ENCODE measurements at places on chromosomes 3 and 15.

GRCh38 chr15:85961821-85962220, 117.8 kb upstream of the AGBL1 start:
- no peak for DNase-seq

DNA sequence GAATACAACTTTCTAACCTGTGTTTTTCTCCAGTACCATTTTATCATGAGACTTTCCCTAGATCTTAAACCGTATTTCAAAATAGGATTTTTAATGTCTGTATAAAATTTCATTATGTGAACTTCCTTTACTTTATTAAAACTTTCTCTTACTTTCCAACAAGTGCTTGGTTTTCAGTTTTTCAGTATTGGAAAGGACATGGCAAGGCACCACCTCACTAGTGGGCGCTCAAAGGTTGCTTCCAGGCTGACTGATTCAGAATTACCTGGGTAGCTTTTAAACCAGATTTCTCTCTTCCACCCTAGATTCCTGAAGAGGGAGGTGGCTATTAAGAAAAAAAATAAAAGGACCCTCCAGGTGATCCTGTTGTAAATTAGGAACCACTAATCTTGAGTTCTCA, 236.6 kb downstream of the SOX2 start:
- peak; percentile 25 for DNase-seq

GRCh38 chr15:49270541-49271421, 100.7 kb downstream of the GALK2 start:
- peak; percentile 9 for DNase-seq

GRCh38 chr15:80211976-80212375, 40.0 kb downstream of the CTXND1 start:
- no peak for DNase-seq

DNA sequence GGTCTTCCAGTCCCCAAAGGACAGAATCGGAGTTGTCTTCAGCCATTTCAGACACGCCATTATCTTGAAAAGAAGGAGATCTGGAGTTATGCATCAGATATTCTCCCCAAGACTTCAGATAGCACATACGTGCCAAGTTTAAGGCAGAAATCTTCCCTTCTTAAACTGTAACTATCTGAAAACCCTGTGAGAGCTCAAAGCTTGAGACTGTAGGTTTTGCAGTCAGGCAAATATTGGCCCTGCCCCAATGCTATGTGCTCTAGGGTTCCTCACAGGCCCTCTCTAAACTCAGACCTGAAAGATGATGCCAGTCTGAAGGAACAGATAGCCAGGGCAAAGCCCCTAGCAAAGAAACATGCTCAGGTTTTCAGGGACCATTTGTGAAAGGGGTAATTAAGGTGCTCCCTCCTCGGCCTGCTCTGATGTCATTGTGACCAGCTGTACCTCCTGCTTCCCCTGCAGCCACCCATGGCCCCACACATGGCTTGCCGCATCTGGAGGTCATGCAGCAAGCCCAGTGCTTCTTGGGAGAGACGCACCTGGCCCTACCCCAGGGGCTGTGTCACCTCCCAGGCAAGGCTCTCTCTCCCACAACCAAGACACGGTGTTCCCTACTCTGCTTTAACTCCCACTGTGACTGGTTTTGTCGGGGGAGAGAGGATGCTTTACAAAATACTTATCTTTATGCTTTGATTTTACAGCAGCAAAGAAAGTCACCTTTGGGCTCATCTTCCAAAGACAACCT, 53.4 kb upstream of the POMGNT2 start:
- DNase-seq: no peak

GRCh38 chr3:60755094-60755493, 496.2 kb downstream of the FHIT start:
- DNase-seq: no peak

DNA sequence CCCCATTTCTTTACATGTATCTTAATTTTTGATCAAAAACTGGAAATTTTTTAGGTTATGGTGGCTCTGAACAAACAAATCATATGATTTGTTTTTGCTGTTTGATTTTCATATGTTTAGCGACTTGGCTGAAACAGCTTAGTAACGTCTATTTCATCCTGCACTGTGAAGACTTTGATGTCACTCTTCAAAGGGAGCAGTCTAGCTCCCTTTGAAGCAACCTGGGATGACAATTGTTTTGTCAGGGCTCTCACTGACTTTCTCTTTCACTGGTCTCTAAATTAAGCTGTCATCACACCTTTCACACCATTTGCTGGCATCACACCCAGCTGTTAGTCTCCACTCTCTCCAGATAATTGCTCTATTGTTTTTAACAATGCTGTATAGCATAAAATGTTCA, 896.9 kb downstream of the IGSF11 start:
- no peak for DNase-seq

GRCh38 chr15:38398134-38398533, 55.8 kb upstream of the FAM98B start:
- DNase-seq: no peak

- DNase-seq: no peak
These were observed 11.1 kb upstream of the CHRNB4 start for GRCh38 chr15:78651930-78652615.

DNA sequence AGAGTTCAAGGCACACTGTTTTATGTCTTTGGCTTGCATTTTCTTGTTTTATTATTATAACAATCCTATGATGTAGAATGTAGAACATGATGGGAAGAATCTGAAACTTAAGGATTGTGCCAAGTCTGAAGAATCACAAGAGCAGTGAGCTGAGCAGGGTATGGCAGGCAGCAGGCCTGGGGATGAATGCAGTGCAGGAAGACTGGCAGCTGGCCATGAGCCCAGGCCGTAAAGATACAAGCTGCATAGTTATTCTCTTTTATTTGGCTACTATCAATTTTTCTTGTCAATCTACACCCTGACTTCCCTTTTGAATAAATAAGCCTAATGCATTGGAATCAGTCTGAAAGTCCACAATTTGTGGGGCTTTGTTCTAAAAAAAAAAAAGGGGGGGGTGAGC, 89.6 kb upstream of the ARPP21 start:
- no peak for DNase-seq

DNA sequence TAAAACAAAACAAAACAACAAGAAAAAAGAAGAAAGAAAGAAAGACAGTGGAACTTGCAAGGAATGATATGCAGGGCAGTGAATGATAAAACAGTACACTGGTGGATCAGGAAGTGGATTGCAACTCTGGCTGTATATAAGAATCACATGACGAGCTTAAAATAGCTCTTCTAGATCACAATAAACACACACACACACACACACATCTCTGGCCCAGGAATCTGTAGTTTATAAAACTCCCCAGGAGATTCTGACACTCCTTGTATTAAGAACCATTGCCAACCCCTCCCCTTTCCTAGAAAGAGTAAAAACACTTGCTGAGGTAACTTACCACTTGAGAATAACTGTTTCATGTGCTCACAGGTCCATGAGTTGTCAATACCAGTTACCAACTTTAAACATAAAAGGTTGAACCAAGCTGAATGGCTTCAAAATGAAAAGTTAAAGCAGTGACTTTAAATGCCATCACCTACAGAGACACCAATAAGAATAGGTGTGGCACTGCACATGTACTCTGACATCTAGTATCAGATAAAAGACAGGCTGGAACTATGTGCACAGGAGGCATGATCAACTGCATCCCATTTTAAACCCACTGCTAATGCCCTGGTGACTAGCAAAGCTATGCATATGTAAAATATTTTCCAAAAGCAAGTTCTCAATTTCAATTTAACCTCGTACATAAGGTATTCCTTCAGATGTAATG, 3.9 kb downstream of the CPOX start:
- no peak for DNase-seq

DNA sequence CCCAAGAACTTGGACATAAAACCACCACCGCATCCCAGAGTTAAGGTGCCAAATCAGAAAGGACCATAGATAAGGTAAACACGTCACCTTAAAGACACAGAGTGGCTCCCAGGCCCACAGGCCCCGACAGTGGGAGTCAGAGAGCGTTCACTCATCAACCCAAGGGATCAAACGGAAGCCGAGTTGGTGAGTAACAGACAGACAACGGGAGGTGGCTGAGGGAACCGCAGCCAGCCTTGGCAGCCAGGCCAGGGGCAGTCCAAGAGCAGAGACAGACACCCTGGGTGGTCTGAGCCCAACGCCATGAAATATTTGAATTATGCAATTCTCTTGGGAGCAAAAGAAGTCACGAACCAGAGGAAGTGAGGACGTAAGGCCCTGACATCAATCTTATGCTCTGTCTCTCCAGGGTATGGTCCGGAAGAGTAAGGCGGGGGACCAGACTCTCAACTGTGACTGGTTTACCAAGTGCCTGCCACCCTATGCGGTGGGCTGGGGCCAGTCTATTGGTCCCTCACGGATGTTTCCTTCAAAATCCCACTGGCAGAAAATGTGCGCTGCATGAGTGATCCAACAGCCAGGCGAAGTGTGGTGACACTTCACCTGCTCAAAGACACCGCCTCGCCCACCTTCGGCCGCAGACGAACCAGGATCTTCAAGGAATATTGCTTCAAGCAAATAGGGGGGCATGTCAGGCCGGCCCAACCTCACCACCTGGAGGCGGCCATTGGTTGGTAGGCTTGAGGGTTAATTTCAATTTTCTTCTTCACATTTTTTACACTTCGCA, 34.3 kb downstream of the TMEM44 start:
- DNase-seq: no peak

GRCh38 chr15:44718180-44718926, 7.0 kb downstream of the B2M start:
- no peak for DNase-seq

- DNase-seq: no peak
These were observed 833 bp downstream of the MAN2A2 start for GRCh38 chr15:90903733-90904536.

- DNase-seq: no peak
These were observed 65.3 kb downstream of the ADAM10 start for GRCh38 chr15:58684036-58684710.

DNA sequence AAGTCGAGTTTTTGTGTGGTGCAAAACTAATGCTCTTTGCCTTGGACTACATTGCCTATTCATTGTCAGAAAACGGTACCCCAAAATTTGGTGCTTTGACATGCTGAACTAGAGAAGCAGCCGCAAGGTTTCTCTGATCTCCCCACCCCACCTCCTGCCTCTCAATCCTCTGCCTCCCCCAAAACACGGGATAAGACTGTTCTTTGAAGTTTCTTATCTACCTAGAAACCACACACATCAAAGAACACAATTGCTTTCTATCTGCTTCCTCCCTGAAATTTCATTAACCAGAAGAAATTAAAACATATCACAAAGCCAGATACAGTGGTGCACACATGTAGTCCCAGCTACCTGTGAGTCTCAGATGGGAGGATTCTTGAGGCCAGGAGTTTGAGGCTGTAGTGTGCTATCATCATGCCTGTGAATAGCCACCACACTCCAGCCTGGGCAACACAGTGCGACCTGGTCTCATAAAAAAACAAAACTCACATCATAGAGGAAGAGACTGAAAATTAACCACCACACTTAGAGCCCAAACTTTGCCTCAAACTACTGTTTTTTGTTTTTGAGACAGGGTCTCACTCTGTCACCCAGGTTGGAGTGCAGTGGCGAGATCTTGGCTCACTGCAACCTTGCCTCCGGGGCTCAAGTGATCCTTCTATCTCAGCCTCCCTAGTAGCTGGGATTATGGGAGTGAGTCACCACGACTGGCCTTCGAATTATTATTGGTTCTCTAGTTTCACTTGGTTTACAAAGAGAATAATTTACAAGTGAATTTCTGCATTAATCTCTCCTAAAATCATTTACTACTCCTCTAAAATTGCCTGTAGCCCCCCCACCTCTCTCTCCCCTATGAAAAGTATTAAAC, 2.7 kb upstream of the PCNP start:
- no peak for DNase-seq

- no peak for DNase-seq
These were observed 5.5 kb upstream of the CCDC39 start for GRCh38 chr3:180684807-180685206.

- DNase-seq: no peak
These were observed 107.9 kb upstream of the ATP10A start for GRCh38 chr15:25971053-25971452.

DNA sequence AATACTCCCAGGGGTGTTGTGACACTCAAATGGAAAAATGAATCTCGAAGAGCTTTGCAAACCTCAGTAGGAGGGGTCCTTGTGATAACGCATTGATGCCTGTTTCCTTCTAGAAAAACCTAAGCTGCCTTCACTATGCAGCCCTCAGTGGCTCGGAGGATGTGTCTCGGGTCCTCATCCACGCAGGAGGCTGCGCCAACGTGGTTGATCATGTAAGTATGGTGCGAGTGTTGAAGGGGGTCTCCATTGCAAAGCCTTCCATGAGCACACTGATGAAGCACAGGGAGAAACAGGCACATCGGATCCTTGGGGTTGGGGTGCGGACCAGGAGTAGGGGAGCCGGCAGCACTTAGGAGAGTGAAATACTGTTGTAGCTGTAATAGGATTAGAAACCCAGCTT, 22.3 kb downstream of the ANKDD1A start:
- DNase-seq: no peak

Measured in iPS DF 19.7 (cell line).